ENCODE measurements at places on chromosomes 7 and 10. TPM values are rescaled to one million over a fixed set of nuclear protein-coding genes. Genes with fewer than 3 reads are reported as not detected.

The CHAT gene
- total RNA-seq: 15.4 TPM

The OR2A42 gene
- total RNA-seq: not detected

The DPYSL4 gene
- 402 TPM for total RNA-seq

The NSMCE4A gene
- 42.4 TPM for total RNA-seq

The GPR141 gene
- total RNA-seq: not detected

The SKIDA1 gene
- total RNA-seq: 1.3 TPM

The LRIT1 gene
- total RNA-seq: not detected

The CYP3A7 gene
- not detected for total RNA-seq

The AKR1C8 gene
- total RNA-seq: not detected

The EPO gene
- not detected for total RNA-seq

- DNase-seq: peak; percentile 56
These were observed 7.3 kb upstream of the LBX1 start for GRCh38 chr10:101236376-101237080.

DNA sequence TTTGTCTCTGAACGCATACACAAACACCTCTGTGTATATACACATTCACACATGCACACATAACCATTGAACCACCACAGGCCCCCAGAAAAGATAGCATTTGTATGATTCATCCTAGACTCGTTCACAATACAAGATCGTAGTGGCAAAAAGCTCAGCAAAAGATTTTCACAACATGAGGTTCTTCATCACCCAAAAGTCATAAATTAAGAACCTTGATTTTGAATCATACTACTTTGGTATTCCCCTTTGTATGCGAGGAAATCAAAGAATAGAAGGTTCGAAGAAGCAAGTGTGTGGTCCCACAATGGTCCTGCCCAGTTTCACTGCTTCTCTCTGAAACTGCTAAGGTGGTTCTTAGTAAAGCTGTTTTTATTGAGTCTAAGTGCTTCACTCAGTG is 200.7 kb downstream of the CELF2 start:
- no peak for DNase-seq

- no peak for DNase-seq
These were observed 59.7 kb downstream of the TLL2 start for GRCh38 chr10:96453856-96454583.

DNA sequence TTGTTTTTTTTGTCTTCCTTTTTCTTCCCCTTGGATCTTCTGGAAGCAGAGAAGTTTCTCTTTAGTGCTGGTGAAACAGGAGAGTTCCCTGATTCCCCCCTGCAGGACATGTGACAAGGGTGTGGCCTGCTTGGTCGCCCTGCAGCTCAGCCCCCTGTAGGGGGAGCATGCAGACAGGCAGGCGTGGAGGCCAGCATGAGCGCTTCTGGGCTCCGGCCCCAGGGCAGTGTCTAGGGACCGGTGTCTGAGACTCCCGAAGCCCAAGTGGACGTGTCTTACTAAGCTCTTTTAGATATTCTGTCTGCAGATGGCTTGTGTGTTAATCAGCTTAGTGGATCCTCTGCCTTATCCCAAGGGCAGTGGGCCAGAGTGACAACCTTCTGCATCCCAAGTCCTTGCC is 26.1 kb downstream of the PRSS58 start:
- DNase-seq: peak; percentile 79

GRCh38 chr10:60604342-60604741 is 173.9 kb upstream of the CDK1 start:
- no peak for DNase-seq

DNA sequence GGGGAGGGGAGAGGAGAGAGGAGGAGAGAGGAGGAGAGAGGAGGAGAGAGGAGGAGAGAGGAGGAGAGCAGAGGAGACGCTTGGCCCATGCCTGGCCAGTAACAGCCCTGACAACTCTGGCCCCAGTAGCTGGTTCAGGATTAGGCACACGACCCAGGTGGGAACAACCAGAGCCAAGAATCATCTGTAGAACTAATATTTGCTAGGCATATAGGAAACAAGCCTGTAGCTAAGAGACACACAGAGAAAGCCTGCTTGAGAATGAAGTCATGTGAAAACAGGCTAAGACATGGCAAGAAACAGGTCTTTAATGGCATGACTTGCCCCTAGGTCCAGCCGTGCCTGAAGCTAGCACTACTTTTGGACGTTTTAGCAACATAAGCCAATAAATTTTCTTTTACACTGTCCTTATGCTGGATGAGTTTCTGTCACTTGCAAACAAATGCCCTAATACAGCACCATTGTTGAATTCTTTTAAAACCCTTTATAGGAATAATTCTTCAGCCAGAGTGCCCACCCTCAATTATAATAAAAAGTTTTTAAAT is 17.5 kb downstream of the OSBPL3 start:
- no peak for DNase-seq

GRCh38 chr7:28745351-28745750 is 212.8 kb downstream of the TRIL start:
- DNase-seq: no peak

- DNase-seq: no peak
These were observed 14.0 kb upstream of the UBE3C start for GRCh38 chr7:157124690-157125089.

DNA sequence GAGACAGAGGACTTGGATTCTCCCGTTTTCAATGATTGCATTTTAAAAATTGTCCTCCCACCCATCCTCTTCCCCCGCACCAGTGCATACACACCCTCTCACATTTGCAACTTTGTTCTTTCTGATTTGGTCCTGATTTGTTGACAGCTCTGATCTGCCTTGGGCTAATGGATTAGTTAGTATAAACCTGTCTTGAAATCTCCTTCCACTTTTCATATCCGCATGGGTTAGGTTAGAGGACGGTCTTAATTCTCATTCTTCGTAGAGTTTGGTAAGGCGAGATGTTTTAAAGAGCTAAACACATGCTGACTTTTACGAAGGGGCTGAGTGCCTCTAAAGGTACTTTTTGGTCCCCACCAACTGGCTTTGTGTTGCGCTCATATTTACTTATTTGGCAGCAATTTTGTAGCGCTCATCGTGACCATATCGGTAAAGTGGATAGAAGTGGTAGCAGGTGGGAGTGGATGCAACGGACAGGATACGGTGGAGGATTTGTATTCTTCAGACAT is 1.1 kb downstream of the AHR start:
- DNase-seq: no peak

- DNase-seq: no peak
These were observed 66.8 kb downstream of the MKI67 start for GRCh38 chr10:128059266-128059981.

DNA sequence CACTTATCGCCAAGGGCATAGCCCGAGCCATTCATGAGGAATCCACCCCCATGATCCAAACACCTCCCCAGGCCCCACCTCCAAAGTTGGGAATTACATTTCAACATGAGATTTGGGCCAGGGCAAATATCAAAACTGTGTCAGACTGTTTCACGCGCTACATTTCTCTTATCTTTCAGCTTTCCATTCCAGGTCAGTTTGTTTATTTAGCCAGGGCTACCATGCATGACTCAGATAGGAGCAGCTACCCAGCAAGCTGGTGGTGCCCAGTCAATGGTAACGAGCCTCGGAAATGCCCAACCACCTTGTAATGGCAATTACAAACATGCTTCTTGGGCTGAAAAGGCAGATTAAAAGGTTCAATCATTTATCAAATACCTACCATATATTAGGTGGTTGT is 43.6 kb upstream of the BAMBI start:
- DNase-seq: no peak

- DNase-seq: no peak
These were observed 246.1 kb upstream of the PLXDC2 start for GRCh38 chr10:19570120-19570519.

DNA sequence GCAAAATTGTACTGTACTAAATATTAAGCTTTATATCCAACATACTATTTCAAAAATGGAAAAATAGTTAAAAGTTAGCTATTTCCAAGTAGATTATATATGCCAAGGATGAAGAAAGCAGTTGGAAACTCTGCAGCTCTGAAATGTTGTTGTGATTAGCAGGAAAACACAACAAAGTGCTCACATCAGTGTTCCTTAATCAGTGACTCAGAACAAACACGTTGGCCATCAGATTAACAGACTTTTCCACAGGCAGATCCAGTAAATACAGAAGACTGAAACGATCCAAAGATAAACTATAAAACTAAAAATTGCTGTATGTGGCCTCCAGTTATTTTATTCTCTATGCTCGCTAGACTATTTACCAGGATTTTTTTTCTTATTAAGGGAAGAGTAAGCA is 99.6 kb upstream of the SEMA3D start:
- DNase-seq: no peak

- DNase-seq: no peak
These were observed 22.6 kb upstream of the CREB5 start for GRCh38 chr7:28389504-28390395.

DNA sequence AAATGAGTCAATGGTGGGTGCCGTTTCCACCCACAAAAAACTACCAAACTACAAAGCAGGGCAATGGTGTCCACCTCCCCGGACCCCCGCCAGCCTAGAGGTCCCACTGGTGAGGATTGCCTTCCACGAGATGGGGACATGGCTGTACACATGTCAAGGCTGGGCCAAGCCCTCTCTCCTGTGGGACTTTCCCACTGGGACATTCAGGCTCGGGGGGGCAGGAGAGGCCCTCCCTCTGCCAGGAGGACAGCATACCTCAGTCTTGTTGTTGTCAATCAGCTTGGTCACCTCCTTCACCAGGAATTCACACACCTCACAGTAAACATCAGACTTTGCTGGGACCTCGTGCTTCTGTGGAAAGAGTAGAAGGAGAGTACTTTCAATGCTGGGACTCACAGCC is 31.1 kb downstream of the PSAP start:
- DNase-seq: no peak

GRCh38 chr10:121983852-121984251 is 5.1 kb upstream of the TACC2 start:
- DNase-seq: no peak

- no peak for DNase-seq
These were observed 64.8 kb downstream of the FAM53B start for GRCh38 chr10:124679401-124679800.

DNA sequence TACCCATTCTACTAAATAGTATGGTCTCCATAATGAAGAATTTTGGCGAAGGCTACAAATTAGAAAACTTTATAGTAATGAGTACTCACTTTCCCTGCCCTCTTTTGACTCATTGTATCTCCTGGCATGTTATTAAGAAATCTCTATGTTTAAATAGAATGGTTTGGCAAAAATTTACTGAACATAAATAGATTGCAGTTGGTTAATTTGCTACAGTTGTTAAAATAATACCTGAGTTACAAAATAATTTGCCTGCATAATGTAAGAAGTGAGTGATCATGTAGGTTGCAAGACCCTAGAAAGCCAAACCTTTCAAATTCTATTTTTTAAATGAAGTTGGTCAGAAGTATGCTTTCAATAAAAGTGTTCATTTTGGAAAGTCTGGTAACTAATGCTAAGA is 176.8 kb upstream of the AHR start:
- no peak for DNase-seq

GRCh38 chr10:100782461-100783244 is 37.3 kb downstream of the PAX2 start:
- no peak for DNase-seq

DNA sequence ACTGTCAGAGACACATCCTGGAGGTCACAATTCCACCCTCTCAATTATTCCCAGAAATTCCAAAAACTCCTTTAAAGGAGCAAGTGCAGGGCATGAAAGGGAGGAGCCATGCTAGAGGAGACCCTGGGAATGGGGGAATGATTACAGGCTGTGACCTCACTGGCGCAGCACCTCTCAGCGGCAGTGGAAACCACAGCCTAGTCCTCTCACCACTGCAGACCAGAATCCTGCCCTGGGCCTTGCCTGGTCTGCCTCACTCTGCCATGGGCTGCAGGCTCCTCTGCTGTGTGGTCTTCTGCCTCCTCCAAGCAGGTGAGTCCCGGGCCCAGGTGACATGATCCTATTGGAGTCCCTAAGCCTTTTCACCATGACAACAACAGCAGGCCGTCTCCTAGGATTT is 50.5 kb upstream of the PRSS58 start:
- DNase-seq: no peak

GRCh38 chr10:9786576-9786975 is 1231.1 kb upstream of the CELF2 start:
- no peak for DNase-seq

- no peak for DNase-seq
These were observed 125.9 kb downstream of the HIPK2 start for GRCh38 chr7:139651914-139652313.

Measured in glutamatergic neuron (in vitro differentiated cells).